A549 treated with DMSO at 1 μM for 4 hours (cell line): ENCODE measurements at places on chromosomes 12 and 14. TPM values are rescaled to one million over a fixed set of nuclear protein-coding genes. Genes with fewer than 3 reads are reported as not detected.

Gene CABP1
- 0.27 to 0.60 TPM (median 0.38 TPM) in 5 replicates for total RNA-seq

Gene PSMC1
- total RNA-seq: 227 to 327 TPM (median 240 TPM) in 5 replicates

Gene RAD9B
- 0.08 to 0.46 TPM (median 0.20 TPM) in 5 replicates for total RNA-seq

Gene PELI2
- total RNA-seq: 0.83 to 1.7 TPM (median 1.3 TPM) in 5 replicates

Gene PTPN6
- total RNA-seq: 7.6 to 14.4 TPM (median 10.8 TPM) in 5 replicates

Gene LHX5
- total RNA-seq: 0.02 TPM in 1 of 5 replicates, not detected in the others

Gene CAPZA3
- not detected in 5 replicates for total RNA-seq

Gene RERG
- 0.15 to 0.36 TPM (median 0.21 TPM) in 5 replicates for total RNA-seq

Gene METTL1
- total RNA-seq: 52.8 to 58.9 TPM (median 56.8 TPM) in 5 replicates

Gene SLC38A2
- 87.4 to 142 TPM (median 122 TPM) in 5 replicates for total RNA-seq

Gene PITPNM2
- 12.5 to 21.7 TPM (median 17.7 TPM) in 5 replicates for total RNA-seq

Gene SLCO1B1
- 0.33 to 0.49 TPM (median 0.38 TPM) in 5 replicates for total RNA-seq

Gene EML5
- total RNA-seq: 0.76 to 1.1 TPM (median 0.84 TPM) in 5 replicates

Gene RASAL1
- total RNA-seq: 0.24 to 0.42 TPM (median 0.32 TPM) in 5 replicates

Gene RAB21
- 41.6 to 49.4 TPM (median 48.5 TPM) in 5 replicates for total RNA-seq

Gene SERPINA4
- not detected in 5 replicates for total RNA-seq

Gene MOAP1
- total RNA-seq: 11.3 to 17.9 TPM (median 16.0 TPM) in 5 replicates

Gene SDR9C7
- total RNA-seq: not detected in 5 replicates

Gene ANAPC7
- 52.1 to 59.3 TPM (median 58.1 TPM) in 5 replicates for total RNA-seq

Gene SLC25A21
- total RNA-seq: 0.39 to 1.5 TPM (median 0.94 TPM) in 5 replicates

Gene SRGAP1
- total RNA-seq: 12.6 to 15.6 TPM (median 13.9 TPM) in 5 replicates

Gene PIANP
- 0.58 to 1.6 TPM (median 0.96 TPM) in 5 replicates for total RNA-seq

Gene RND1
- total RNA-seq: 17.0 to 23.9 TPM (median 19.9 TPM) in 5 replicates
